Mesothelial cell of epicardium (in vitro differentiated cells): ENCODE measurements at places on chromosomes 3 and 15. TPM values are rescaled to one million over a fixed set of nuclear protein-coding genes. Genes with fewer than 3 reads are reported as not detected.

DNA sequence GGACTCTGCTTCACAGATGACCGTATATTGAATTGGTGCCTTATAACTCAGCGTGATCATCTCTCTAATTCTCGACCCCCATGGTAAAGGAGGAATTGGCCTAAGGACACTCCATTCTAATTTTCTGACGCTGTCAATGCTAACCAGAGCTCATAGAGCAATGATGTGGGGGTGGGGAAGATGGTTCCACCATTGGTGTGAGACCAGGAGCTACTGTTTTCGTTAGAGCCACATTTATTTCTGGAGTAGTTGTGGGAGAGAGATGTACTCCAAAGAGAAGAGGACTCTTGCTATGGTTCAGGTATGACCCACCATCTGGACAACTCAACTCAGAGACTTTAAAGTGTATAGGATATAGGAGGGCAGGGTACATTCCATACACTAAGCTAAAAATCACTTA, 16.3 kb downstream of the ZBTB38 start:
- no peak for DNase-seq

- DNase-seq, result no peak
These were observed 71.1 kb upstream of the DGKG start for GRCh38 chr3:186432944-186433732.

GRCh38 chr3:71581457-71582035, 2.0 kb downstream of the FOXP1 start:
- DNase-seq, result peak; percentile 62

The GRK7 gene
- 0.11 TPM in 1 of 3 replicates, not detected in the others for total RNA-seq
